ENCODE measurements at places on chromosomes 16 and 17. TPM values are rescaled to one million over a fixed set of nuclear protein-coding genes. Genes with fewer than 3 reads are reported as not detected.

DNA sequence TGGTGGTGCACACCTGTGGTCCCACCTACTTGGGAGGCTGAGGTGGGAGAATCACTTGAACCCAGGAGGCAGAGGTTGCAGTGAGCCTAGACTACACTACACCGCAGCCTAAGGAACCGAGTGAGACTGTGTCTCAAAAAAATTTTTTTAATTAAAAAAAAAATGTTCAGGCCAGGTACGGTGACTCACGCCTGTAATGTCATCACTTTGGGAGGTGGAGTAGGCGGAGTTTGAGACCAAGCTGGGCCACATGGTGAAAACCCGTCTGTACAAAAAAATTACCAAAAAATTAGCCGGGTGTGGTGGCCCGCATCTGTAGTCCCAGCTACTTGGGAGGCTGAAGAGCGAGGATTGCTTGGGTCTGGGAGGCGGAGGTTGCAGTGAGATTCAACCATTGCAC, 3.6 kb upstream of the FAM222B start:
- no peak overlapping the region for H3K27ac ChIP-seq
- peaks cover 2% of the 10 kb centered on the region for H3K36me3 ChIP-seq
- DNase-seq = no peak

- DNase-seq = no peak
- H3K36me3 ChIP-seq = peaks cover 8% of the 10 kb centered on the region
- H3K4me1 ChIP-seq = peaks cover 22% of the 10 kb centered on the region
- no peak overlapping the region for H3K4me3 ChIP-seq
- H3K27me3 ChIP-seq = no peaks in the 10 kb centered on the region
- H3K27ac ChIP-seq = no peak overlapping the region
Measured at GRCh38 chr17:28369684-28370034, 448 bp downstream of the VTN start.

GRCh38 chr17:27635275-27635823, 4.4 kb downstream of the LGALS9 start:
- peaks cover 5% of the 10 kb centered on the region for H3K36me3 ChIP-seq
- no peak for DNase-seq
- H3K27me3 ChIP-seq = no peaks in the 10 kb centered on the region
- H3K4me3 ChIP-seq = no peak overlapping the region
- H3K4me1 ChIP-seq = peaks cover 14% of the 10 kb centered on the region
- no peak overlapping the region for H3K27ac ChIP-seq

GRCh38 chr17:72702136-72702735, 390.3 kb downstream of the SLC39A11 start:
- H3K4me1 ChIP-seq = no peaks in the 10 kb centered on the region
- no peak overlapping the region for H3K4me3 ChIP-seq
- no peak for DNase-seq
- no peak overlapping the region for H3K27ac ChIP-seq
- H3K36me3 ChIP-seq = peaks cover 10% of the 10 kb centered on the region

GRCh38 chr17:17377071-17377967, 74.1 kb downstream of the NT5M start:
- no peak for DNase-seq
- peaks cover 2% of the 10 kb centered on the region for H3K4me1 ChIP-seq
- no peaks in the 10 kb centered on the region for H3K27me3 ChIP-seq
- no peak overlapping the region for H3K27ac ChIP-seq

GRCh38 chr17:6641247-6641863, 495 bp downstream of the TXNDC17 start:
- DNase-seq = no peak
- peaks cover 42% of the 10 kb centered on the region for H3K36me3 ChIP-seq
- peaks cover 54% of the 10 kb centered on the region for H3K4me1 ChIP-seq

GRCh38 chr16:815861-816260, 15.3 kb upstream of the GNG13 start:
- H3K27ac ChIP-seq = no peak overlapping the region
- H3K4me1 ChIP-seq = peaks cover 3% of the 10 kb centered on the region
- no peak overlapping the region for H3K4me3 ChIP-seq
- H3K27me3 ChIP-seq = peaks cover 15% of the 10 kb centered on the region
- DNase-seq = no peak

GRCh38 chr16:27218756-27219155, 15.4 kb downstream of the KDM8 start:
- H3K36me3 ChIP-seq = peaks cover under 1% of the 10 kb centered on the region
- no peaks in the 10 kb centered on the region for H3K4me1 ChIP-seq
- no peak for DNase-seq
- H3K27ac ChIP-seq = no peak overlapping the region
- no peaks in the 10 kb centered on the region for H3K27me3 ChIP-seq

DNA sequence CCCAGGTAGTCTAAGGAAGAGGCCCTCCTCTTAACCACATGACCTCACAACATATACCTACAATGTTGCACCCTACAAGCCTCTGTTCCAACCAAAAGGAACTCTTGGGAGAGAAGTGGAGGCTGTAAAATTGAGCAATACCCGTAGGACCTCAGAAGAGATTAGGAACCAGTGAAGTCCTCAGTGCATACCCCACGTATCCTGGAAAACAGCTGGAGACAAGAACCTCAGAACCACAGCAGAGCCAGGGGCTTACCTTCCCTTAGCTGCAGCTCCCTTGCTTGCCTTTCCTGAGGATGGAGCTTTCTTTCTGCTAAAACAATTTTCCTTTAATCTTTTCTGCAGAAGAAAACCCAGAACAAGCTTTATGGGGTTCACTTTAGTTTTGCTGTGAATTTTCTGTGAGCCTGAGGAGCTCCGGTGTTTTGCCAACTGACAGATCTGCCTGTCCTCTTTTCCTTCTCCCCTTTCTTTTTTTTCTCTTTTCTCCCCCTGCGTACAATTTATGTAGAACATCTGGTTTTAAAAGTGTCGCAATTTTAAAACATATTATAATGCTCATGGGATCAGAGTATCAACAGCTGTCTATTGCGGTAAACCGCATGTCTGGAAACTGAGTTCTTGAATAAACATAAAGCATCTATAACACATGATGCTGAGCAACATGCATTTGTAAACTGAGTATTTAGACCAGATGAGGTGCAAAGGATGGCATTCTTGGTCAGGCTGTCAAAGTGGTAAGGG, 226.4 kb upstream of the MAF start:
- DNase-seq = no peak
- H3K27me3 ChIP-seq = no peaks in the 10 kb centered on the region
- no peaks in the 10 kb centered on the region for H3K4me1 ChIP-seq
- no peaks in the 10 kb centered on the region for H3K36me3 ChIP-seq
- H3K27ac ChIP-seq = no peak overlapping the region
- H3K4me3 ChIP-seq = no peak overlapping the region

- DNase-seq = peak; percentile 45
- peaks cover 55% of the 10 kb centered on the region for H3K4me1 ChIP-seq
- no peaks in the 10 kb centered on the region for H3K36me3 ChIP-seq
- H3K27ac ChIP-seq = peak overlapping the region; percentile 94
- peak overlapping the region; percentile 83 for H3K4me3 ChIP-seq
Measured at GRCh38 chr17:29140631-29141513, 39.3 kb downstream of the MYO18A start.

- peaks cover 5% of the 10 kb centered on the region for H3K27me3 ChIP-seq
- H3K4me3 ChIP-seq = no peak overlapping the region
- no peak overlapping the region for H3K27ac ChIP-seq
- H3K4me1 ChIP-seq = peaks cover 13% of the 10 kb centered on the region
- no peaks in the 10 kb centered on the region for H3K36me3 ChIP-seq
- no peak for DNase-seq
Measured at GRCh38 chr16:50474138-50474537, 74.1 kb upstream of the NKD1 start.

DNA sequence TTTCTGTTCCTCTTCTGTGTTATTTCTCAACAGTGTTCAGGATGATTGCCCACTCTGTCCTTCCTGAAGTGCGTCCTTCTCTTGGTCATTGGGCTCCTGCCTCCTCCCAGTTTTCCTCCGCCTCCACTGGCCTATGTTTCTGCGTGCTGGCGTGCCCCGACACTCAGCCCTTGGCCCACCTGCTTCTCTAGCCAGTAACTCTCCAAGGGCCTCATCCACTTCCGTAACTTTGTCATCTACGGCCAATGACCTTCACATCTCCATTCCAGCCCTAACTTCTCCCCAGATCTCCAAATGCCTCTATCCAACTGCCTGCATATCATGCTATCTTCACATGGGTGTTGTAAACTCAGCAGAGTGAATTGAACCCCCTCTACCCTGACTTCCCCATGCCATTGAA, 39.6 kb upstream of the RPL38 start:
- peaks cover 25% of the 10 kb centered on the region for H3K27me3 ChIP-seq
- H3K27ac ChIP-seq = no peak overlapping the region
- H3K4me3 ChIP-seq = no peak overlapping the region
- no peaks in the 10 kb centered on the region for H3K36me3 ChIP-seq
- no peaks in the 10 kb centered on the region for H3K4me1 ChIP-seq
- DNase-seq = no peak

DNA sequence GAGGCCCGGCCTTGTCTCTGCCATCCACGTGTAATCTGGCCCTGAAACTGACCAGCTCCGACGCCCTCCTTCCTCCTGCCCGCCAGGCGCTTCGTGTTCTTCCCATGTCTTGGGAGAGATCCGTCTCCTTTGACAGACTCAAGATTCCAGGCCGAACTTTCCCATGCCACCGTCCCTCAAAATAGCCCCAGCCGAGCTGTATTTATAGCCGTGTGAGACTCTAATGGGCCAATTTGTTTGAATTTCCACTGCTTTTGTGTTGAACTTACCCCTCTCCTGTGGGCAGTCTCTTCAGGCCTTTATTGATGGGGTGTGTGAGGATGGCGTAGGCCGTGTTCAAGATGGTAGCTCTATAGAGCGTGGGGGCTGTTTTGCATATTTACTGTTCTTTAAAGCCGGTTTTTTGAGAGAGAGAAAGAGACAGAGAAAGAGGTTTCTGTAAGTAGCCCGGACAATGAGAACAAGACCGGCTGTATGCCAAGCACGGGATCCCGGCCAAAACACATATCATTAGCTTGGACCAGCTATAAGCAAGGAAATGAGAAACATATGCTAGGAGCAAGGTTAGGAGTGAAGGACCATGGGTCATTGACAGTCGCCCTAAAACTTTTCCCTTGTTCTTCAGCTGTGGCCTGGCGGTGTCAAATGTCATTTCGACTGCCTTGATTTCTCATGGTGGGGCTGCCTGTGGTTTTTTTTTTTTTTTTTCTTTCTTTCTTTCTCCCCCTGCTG, 124.5 kb upstream of the ZFHX3 start:
- no peaks in the 10 kb centered on the region for H3K4me1 ChIP-seq
- H3K27me3 ChIP-seq = peaks cover 4% of the 10 kb centered on the region
- no peaks in the 10 kb centered on the region for H3K36me3 ChIP-seq
- no peak overlapping the region for H3K4me3 ChIP-seq
- DNase-seq = no peak

DNA sequence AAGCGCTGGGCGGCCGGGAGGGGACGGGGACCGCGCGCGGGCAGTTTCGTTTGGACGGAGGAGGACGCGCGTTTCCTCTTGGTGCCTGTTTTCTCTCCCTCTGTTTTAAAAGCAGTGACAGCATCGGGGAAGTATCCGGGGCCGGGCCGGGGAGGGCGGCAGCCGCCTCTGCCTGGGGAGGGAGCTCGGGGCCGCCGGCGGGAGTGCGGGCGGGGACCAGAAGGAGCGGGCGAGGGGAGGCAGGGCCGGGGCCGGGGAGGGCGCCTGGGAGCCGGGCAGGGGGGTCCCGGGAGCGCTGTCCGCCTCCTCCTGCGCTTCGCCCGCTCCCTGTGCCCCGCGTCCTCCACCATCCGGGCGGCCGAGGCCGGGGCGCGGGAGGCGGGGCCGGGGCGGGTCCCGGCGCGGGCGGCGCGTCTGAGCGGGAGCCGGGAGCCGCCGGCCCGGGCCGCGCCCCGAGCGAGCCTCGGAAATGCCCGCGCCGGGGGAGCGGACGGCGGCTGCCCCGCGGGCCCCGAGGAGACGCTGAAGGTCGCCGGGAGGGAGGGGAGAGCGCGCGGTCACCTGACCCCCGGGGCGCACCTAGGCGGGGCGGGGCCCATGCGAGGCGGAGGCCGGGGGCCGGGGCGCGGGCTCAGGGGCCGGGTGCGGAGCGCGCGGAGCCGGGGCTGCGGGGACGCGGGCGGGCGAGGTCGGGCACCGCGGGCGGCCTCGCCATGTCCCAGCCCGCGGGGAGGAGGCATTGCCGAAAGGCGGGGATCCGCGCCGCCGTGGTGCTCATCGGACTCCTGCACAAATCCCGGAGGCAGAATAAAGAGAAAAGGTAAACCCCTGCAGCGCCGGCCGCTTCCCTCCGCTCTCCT, 57.3 kb downstream of the RAP1GAP2 start:
- no peak overlapping the region for H3K27ac ChIP-seq
- H3K4me1 ChIP-seq = peaks cover 13% of the 10 kb centered on the region
- peak; percentile 26 for DNase-seq
- no peaks in the 10 kb centered on the region for H3K36me3 ChIP-seq
- peaks cover 62% of the 10 kb centered on the region for H3K27me3 ChIP-seq

DNA sequence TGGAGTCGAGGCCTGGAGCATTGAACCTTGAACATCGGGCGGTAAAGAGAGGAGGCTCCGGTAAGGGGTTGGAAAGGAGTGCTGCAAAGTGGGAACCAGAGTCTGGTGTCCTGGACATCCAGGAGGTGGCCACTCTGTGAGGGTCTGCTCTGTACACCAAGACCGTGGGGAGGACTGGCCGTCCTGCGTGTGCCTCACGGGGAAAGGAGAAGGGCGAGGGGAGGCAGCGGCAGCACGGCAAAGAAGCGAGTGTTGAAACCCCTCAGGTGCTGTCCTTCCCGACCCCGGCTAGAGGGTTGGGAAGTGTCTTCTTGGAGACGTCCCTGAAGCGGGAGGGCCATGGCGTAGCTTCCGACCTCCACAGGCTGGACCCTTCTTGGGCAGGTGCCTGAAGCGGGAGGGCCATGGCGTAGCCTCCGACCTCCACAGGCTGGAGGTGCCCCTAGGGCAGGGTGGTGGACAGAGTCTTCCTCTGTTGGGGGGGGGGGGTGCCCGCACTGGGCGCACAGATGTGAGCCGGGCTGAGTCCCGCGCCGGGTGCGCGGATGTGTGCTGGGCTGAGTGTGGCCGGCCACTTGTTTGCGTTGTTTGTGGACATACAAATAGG, 42.0 kb downstream of the FOXK2 start:
- H3K4me1 ChIP-seq = peaks cover 8% of the 10 kb centered on the region
- no peaks in the 10 kb centered on the region for H3K27me3 ChIP-seq
- DNase-seq = no peak
- H3K36me3 ChIP-seq = peaks cover 5% of the 10 kb centered on the region
- peak overlapping the region; percentile 22 for H3K27ac ChIP-seq

GRCh38 chr16:12229759-12230594, 253.4 kb downstream of the SNX29 start:
- H3K36me3 ChIP-seq = no peaks in the 10 kb centered on the region
- no peak overlapping the region for H3K4me3 ChIP-seq

The CDH11 gene
- not detected for total RNA-seq

The DNAAF8 gene
- total RNA-seq = 0.62 TPM

The CD300LF gene
- not detected for total RNA-seq

The HOXB13 gene
- total RNA-seq = not detected

The PRKCA gene
- 65.8 TPM for total RNA-seq

The HOXB7 gene
- total RNA-seq = 1.4 TPM

The C16orf89 gene
- total RNA-seq = not detected

The VMO1 gene
- not detected for total RNA-seq

The GRIN2A gene
- total RNA-seq = not detected

The MSLN gene
- total RNA-seq = not detected

The UTS2R gene
- not detected for total RNA-seq

The SLC5A10 gene
- not detected for total RNA-seq

Data from activated naive CD8-positive, alpha-beta T cell treated with anti-CD3 and anti-CD28 coated beads for 36 hours (primary cell).